Activated CD4-positive, alpha-beta memory T cell treated with anti-CD3 and anti-CD28 coated beads for 36 hours (primary cell): ENCODE measurements at places on chromosomes 3 and 15. TPM values are rescaled to one million over a fixed set of nuclear protein-coding genes. Genes with fewer than 3 reads are reported as not detected.

- no peak overlapping the region for H3K4me3 ChIP-seq
- H3K36me3 ChIP-seq, result no peaks in the 10 kb centered on the region
- no peak for DNase-seq
- H3K27ac ChIP-seq, result no peak overlapping the region
These were observed 47.9 kb downstream of the CDCP1 start for GRCh38 chr3:45098310-45098709.

Gene HEMK1
- total RNA-seq, result 82.6 TPM

- no peaks in the 10 kb centered on the region for H3K27me3 ChIP-seq
- H3K4me1 ChIP-seq, result peaks cover 24% of the 10 kb centered on the region
- peak overlapping the region; percentile 28 for H3K4me3 ChIP-seq
These were observed 26.8 kb downstream of the TRANK1 start for GRCh38 chr3:36918050-36918449.

Gene FAM81A
- not detected for total RNA-seq

DNA sequence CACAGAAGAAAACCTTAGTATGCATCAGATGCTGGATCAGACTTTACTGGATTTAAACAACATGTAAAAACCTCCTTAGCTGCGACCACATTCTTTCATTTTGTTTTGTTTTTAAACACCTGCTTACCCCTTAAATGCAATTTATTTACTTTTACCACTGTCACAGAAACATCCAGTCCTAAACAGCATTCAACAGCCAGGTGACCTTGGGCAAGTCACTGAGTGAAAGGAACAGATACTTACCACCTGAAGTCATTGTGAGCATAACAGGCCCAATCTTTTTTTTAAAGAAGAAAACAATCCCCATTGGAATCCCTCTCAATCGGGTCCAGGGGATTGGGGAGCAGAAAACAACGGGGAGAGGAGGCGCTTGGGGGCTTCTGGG is 390 bp downstream of the STARD5 start:
- peaks cover 24% of the 10 kb centered on the region for H3K4me1 ChIP-seq
- no peak for DNase-seq
- H3K36me3 ChIP-seq, result peaks cover 8% of the 10 kb centered on the region
- H3K27ac ChIP-seq, result peak overlapping the region; percentile 55
- H3K4me3 ChIP-seq, result peak overlapping the region; percentile 100

DNA sequence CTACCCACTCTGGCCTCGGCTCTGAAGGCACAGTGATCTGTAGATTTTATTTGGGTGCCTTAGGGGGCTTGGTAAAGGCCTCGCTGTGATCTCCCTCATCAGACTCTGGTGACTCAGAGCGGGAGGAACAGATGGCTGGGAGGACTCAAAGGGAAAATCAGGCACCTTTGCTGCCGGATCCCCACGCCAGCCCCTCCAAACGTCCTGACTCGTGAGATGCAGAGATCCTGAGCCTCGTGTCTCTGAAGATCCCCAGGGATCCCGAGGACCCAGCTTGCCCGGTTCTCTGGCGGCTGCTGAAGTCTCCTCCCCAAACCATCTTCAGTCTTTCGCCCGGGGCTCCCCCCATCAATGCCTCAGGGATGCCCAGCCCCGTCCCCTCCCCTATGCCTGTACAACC is 32.8 kb downstream of the MUC20 start:
- peaks cover 18% of the 10 kb centered on the region for H3K4me1 ChIP-seq
- no peaks in the 10 kb centered on the region for H3K36me3 ChIP-seq
- no peak for DNase-seq
- no peak overlapping the region for H3K27ac ChIP-seq
- H3K27me3 ChIP-seq, result peaks cover 6% of the 10 kb centered on the region

GRCh38 chr3:58857402-58857801 is 190.8 kb upstream of the FAM3D start:
- no peaks in the 10 kb centered on the region for H3K4me1 ChIP-seq
- no peak for DNase-seq
- peaks cover 4% of the 10 kb centered on the region for H3K27me3 ChIP-seq
- H3K36me3 ChIP-seq, result no peaks in the 10 kb centered on the region
